Cardiac ventricle fibroblast (primary cell): ENCODE measurements at places on chromosomes 7 and 10. TPM values are rescaled to one million over a fixed set of nuclear protein-coding genes. Genes with fewer than 3 reads are reported as not detected.

The LRRN3 gene
- total RNA-seq: 0.87 and 7.9 TPM in 2 replicates

The PRSS37 gene
- total RNA-seq: not detected in 2 replicates

The SLIT1 gene
- total RNA-seq: not detected in 2 replicates

The CYP51A1 gene
- 73.5 and 78.0 TPM in 2 replicates for total RNA-seq

The CARD11 gene
- under 0.01 TPM in 1 of 2 replicates, not detected in the other for total RNA-seq
